Nasal cavity respiratory epithelium epithelial cell of viscerocranial mucosa (primary cell): ENCODE measurements at places on chromosomes 2 and 18. TPM values are rescaled to one million over a fixed set of nuclear protein-coding genes. Genes with fewer than 3 reads are reported as not detected.

The PLGLB1 gene
- 0.34 and 1.4 TPM in 2 replicates for total RNA-seq

The ABCB11 gene
- total RNA-seq = under 0.01 and 0.07 TPM in 2 replicates

The SDC1 gene
- total RNA-seq = 668 and 741 TPM in 2 replicates

The CD8B gene
- total RNA-seq = not detected in 2 replicates

The PLB1 gene
- 0.34 and 1.6 TPM in 2 replicates for total RNA-seq

The LYPD1 gene
- total RNA-seq = 0.14 TPM in 1 of 2 replicates, not detected in the other
